Activated CD4-positive, alpha-beta T cell treated with anti-CD3 and anti-CD28 coated beads, Interleukin-2, Interleukin-6, amounts not matched to agents 100 ng/mL and 50 ng/mL, durations not matched to agents 16 hours and 8 hours (primary cell): ENCODE measurements at places on chromosomes 5 and 9.
A peak's percentile ranks its signal among the peaks of the same experiment; 100 is the strongest.

- no peak for DNase-seq
These were observed 127.7 kb upstream of the PRLR start for GRCh38 chr5:35357973-35358372.

DNA sequence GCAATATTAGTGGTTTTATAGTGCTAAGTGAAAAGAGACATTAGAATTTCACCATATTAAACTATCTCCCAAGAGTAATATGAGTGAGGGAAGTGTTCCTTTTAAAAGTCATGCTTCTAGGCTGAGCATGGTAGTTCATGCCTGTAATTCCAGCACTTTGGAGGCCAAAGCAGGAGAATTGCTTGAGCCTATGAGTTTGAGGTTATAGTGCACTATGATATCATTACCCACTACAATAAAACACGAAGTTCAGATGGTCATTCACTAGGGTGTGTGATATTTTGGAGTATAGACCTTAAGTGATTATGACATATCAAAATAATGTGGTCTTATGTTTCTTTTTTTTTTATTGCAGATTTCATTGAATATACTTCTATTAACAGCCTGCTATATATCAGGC is 6.7 kb downstream of the KIF2A start:
- no peak for DNase-seq

DNA sequence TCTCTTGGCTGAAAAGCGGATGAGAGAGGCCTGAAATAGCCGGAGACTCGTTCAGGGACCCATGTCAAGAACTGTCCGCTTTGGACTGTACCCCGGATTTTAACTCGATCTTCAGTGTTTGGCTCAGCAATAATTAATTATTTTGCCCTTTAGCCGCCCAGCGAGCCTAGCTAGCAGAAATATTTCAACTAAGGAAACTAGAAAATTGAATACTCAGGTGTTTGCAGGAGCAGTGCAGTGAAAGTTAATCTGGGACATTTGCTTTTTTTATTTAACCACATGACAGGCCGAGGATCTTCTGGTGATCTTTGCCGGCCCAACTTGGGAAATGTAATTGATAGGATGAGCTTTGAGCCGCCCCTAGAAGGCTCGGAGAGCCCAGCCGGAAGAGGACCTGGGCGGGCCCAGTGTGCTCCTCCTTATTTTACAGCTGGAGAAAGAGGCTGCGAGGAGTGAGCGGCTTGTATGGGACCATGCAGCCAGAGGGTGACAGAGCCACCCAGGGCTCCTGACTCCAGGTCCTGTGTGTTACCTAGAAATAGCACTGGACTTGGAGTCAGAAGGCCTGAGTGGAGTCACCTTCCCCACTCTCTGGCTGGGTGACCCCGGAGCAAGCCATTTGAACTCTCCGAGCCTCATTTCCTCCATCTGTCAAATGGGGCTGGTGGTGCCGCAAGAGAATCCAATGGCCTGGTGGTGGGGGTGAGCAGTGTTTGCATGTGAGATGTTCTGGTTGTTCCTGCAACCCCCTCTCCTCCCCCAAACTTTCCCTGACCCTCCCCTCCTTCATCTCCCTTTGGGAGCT is 2.4 kb downstream of the PPARGC1B start:
- DNase-seq, result no peak

- DNase-seq, result peak; percentile 56
These were observed 1.1 kb downstream of the HNRNPA0 start for GRCh38 chr5:137752905-137753690.

DNA sequence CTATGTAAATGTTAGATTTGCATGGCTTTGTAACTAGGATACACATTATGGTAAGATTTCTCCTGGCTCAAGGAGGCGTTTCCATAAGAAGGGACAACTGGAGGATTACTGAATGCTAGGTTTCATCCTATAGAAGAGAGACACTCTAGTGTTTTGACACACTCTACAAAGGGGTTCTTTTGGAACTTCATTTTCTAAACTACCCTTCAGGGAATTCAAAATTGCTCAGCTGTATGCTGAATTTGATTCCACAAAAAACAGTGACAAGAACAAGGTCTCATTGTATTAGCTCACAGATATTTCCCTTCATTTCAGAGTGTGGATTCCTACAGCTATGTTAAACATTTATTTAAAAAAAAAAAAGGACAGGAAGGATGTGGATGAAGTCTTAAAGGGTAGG is 151.7 kb downstream of the PPP2R2B start:
- no peak for DNase-seq

DNA sequence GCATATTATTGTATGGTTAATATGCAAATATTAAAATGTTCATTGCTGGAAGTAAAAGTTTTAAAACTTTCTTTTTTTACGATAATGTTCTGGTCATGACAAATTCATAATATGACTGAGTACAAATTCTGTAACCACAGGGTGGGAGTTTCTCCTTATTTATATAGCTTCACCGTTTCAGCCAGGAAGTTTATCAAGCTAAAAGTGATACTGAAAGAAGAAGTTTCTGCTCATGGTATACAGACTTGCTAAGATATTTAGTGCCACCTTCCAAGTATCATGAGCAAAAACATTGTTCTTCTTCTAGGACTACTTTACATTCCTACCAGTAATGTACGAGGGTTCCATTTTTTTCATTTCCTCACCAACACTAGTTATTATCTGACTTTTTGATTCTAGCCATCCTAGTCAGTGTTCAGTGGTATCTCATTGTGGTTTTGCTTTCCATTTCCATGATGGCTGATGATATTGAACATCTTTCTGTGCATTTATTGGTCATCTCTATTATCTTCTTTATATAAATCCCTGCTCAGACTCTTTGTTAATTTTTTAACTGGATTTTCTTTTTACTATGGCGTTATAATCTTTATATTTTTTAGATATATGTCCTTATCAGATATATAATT is 94.2 kb upstream of the PRRC1 start:
- DNase-seq, result no peak

DNA sequence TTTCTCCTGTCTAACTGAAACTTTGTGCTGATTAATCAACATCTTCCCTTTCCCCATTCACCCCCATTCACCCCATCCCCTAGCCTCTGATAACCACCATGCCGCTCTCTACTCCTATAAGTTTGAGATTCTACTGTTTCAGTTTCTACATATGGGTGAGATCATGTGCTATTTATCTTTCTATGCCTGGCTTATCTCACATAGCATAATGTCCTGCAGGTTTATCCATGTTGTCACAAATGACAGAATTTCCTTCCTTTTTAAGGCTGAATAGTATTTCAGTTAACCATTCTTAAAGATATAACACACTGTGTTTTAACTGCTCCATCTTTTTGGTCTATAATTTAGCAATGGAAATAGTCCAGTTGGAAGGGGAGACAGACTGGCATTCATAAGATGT is 205.1 kb downstream of the SNCAIP start:
- no peak for DNase-seq

DNA sequence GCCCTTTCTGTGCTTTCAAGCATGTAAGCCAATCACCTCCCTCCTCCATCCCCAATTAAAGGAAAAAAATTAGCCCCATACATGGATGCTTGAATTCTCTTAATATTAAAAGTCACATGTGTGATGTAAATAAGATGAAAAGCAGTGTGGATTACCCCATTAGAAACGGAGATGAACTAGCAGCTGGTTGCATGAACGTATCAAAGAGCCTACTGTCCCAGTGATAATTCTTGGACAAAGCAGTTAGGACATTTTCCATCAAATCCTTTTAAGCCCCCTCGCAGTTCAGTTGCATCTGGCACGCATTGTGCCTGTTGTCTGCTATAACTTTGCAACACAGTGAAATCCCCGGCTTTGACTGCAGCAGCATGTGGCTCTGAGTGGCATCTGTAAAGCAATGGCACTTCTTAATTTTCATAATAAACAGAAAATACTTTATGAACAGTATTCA is 285.6 kb downstream of the FBXL7 start:
- no peak for DNase-seq

GRCh38 chr5:97096191-97096590 is 46.2 kb downstream of the LIX1 start:
- no peak for DNase-seq

GRCh38 chr5:9411142-9411541 is 134.7 kb downstream of the SEMA5A start:
- DNase-seq, result no peak

DNA sequence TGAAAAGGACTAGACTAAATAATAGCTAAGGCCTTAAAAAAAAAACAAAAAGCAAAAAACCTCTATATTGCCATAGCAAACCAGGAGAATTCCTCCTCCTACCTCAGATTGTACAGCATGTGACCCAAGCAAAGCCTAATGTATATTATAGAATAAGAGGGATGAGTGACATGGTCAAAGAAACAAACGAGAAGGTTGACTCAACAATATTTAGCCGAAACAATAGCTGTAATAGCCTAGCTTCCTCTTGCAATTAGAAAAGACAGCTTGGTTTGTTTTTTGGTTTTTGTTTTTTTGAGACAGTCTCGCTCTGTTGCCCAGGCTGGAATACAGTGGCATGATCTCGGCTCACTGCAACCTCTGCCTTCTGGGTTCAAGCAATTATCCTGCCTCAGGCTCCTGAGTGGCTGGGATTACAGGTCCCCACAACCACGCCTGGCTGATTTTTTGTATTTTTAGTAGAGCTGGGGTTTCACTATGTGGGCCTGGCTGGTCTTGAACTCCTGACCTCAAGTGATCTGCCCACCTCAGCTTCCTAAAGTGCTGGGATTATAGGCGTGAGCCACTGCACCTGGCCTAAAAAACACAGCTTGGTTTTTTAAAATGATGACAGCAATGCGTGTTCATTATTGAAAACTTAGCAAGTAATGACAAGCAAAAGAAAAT is 5.6 kb downstream of the NLN start:
- no peak for DNase-seq

- DNase-seq, result no peak
These were observed 227.1 kb upstream of the NREP start for GRCh38 chr5:111984044-111984443.

GRCh38 chr9:93670208-93671019 is 94.0 kb downstream of the PHF2 start:
- no peak for DNase-seq

GRCh38 chr5:175098301-175098700 is 345.7 kb downstream of the DRD1 start:
- no peak for DNase-seq

DNA sequence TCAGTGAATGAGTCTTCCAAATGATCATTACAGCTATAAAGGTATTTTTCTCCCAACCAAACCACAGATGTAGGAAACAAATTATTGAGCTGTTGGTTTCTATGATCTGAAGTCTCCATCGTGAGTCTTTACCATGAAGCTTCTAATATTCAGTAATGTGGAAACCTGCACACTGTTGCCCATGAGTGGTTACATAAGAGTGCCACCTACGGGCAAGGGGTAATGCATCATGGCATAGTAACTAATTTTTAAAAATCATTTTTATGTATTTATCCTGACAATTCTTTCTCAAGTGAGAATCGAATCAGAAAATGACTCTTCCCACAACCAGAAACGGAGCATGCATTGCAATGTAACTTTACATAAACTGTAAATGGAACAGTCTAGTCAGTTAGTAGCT is 282.5 kb upstream of the SMARCA2 start:
- DNase-seq, result peak; percentile 11

DNA sequence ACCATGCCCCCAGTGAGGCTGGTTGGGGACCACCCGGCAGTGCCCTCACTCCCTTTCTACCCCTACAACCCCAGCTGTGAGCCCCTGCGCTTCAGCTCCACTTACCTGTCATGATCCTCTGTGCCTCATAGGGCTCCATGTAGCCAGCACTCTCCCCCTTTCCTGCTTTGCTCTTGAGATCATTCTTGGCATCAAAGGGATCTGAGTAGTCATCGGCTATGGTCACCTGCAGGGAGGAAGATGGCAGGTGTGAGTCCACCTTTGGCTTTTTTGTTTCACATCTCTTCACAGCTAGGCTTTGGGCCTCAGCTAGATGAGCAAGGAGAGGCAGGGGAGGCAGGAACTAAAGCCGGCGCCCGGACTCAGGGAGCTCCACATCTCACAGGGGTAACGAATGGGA is 53.1 kb downstream of the SHB start:
- DNase-seq, result no peak

DNA sequence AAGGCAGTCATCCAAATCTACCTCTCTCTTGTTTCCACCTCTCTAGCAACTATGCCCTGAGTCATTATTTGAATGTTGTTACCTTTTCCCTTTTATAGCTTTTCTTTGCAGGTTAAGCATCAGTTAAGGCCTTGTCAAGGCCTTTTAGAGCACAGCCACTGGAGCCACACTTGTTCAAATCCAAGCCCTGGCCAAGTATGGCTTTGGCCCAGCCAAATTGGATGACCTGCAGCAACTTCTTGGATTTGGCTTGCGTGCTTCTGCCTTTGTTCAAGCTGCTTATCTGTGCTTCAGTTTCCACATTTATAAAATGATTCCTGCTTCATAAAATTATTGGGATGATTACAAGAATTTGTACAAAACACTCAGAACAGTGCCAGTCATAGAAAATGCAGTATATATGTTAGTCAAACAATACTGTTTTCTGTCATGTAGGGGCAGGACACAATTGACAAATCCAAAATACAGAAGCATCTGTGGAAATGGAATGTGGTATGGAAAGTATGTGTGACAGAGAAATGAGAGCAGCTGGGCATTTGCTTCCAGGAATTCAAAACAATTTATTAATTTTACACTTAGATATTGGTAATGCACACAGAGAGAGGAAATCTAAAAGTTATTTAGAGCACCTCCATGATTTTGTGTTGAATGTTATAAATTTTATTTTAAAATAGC is 17.9 kb upstream of the RLN1 start:
- no peak for DNase-seq

DNA sequence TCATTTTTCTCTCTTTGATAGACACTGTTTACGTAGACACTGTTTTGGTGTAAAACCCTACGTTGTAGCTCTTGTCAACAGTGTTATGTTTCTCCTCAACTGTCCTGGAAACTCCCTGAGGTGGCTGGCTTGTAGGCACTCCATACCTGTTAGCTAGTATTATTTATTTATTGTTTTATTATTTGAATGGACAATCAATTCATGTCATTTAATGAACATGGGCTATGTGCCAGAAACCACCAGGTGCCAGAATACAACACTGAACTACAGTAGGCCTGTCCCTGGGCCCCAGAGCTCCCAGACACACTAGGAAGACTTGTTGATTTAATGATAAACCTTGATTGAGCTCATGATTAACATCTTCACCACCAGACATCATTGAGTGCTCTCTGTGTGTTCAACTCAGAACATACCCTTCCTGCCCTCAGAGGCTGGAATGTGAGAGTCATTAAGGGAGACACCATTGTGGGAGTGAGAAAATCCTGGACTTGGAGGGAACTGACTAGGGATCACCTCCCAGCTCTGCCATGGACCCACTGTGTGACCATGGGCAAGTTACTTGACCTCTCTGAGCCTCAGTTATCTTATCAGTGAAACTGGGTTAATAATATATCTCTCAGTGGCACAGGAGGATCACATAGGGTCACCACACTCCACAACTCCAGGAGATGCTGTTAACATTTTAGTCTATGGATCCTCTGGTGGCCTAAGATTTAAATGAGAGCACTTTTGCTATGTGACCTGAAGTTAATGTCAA is 19.2 kb downstream of the IRF1 start:
- DNase-seq, result no peak
